NCI-H1092 (cell line): ENCODE measurements at places on chromosomes 7 and 10.

DNA sequence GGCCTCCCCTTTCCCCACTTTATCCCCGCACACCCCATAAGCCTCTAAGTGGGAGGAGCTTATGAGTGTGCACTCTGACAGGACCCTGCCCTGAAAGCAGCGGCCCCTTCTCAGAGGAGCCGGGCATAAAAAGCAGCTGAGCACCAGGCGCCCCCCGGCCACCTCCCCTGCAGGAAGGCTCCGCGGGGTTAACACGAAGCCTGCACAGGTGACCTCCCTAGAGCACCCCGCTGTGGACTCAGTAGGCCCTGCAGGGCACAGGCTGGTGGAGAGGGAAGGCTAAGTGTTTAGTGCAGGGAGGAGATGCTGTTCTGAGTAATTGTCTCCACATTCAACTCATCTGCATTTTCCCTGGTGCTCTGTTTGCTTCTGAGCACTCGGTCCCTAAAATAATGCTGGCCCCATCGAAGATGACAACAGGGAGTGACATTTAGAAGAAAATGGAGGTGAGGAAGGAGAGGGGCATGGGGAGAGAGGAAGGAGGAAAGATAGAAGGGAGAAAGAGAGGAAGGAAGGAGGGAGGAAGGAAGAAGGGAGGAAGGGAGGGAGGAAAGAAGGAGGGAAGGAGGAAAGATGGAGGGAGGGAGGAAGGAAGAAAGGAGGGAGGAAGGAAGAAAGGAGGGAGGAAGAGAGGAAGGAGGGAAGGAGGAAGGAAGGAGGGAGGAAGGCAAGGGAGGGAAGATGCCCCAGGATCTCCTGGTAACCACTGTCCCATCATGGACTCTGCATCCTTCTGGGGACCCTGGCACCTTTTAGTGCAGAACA, 25.4 kb upstream of the CNPY1 start:
- DNase-seq, result no peak

- no peak for DNase-seq
Measured at GRCh38 chr10:43252783-43253341, 14.0 kb downstream of the RASGEF1A start.

- no peak for DNase-seq
Measured at GRCh38 chr7:2774935-2775334, 69.2 kb downstream of the GNA12 start.

GRCh38 chr7:72017756-72018155, 394.4 kb downstream of the CALN1 start:
- no peak for DNase-seq

- DNase-seq, result no peak
Measured at GRCh38 chr7:23529262-23529859, 2.4 kb downstream of the TRA2A start.

- no peak for DNase-seq
Measured at GRCh38 chr10:80894797-80895467, 357.2 kb downstream of the SH2D4B start.

DNA sequence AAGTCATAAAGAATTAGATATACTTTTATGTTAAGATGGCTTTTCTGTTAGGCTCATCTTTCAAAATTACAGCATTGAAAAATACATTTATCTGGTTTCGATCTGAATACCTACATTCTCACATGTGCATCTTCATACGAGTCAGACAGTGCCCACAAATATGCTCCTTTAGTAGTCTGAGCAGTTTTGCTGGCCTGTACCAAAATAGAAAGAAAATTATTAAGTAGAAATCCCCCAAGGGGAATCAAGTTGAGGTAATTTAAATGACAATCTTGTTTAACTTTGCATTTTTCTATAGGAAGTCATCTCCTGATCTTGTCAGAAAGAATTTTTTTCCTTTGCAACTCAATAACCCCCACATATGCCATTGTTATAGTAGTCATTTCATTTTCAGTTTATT, 287.4 kb upstream of the SEMA3D start:
- no peak for DNase-seq

DNA sequence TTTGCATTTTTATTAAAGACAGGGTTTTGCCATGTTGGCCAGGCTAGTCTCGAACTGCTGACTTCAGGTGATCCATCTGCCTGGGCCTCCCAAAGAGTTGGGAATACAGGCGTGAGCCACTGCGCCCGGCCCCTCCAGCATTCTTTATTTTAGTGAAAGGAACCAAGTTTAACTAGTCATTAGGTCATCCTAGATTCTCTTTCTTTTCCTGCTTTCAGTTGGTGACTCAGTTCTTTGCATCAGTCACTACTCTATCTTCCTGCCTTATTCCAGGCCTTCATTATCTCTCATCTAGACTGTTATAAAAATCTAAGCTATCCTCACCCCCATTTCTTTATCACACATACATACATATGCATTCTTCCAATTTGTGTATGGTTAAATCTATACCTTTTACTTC, 63.7 kb downstream of the PRSS58 start:
- no peak for DNase-seq

DNA sequence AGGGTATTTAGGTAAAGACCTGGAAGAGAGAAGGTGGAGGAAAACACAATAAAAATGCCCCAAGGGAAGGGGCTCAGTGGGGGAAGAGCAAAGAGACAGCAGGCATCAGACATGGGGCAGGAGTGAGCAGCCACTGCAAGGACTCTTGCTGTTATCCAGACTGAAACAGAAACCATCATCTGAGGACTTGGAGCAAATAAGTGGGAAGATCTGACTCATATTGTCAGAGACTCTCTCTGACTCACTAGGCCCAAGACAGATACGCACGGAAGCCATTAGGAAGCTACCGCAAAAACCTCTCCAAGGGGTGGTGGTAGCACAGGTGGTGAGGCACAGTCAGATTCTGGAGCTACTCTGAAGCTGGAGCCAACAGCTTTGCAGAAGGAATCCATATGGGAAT, 110.7 kb downstream of the RNF32 start:
- no peak for DNase-seq

- no peak for DNase-seq
Measured at GRCh38 chr10:60950300-60950699, 6.3 kb upstream of the RHOBTB1 start.

GRCh38 chr10:24113901-24114300, 95.0 kb upstream of the KIAA1217 start:
- no peak for DNase-seq
